ENCODE measurements at places on chromosomes 13 and 19.

- DNase-seq = no peak
Observed at GRCh38 chr13:79281339-79281747, 124.7 kb downstream of the RBM26 start.

DNA sequence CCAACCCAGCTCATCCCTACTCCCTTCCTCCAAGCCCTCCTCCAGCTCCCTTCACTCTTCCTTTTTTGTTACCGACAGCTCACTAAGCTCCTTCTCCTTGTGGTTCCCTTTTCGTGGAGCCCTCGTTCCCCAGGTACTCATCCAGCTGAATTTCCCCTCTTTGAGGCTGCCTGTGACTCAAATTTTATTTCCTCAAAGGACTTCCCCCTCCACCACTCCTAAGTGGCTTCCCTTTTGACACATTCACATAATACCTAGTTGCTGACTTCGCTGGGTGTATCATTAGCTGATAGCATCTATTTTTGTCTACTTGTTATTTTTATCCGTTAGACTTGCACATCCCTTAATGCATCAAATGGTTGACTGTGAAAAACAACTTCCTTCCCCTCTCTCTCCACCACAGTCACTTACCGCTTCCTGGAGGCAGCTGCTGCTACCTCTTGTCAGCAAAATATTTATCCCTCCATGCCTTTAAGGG is 14.5 kb downstream of the FFAR2 start:
- DNase-seq = no peak

GRCh38 chr19:39284032-39284431 is 12.2 kb upstream of the IFNL1 start:
- DNase-seq = no peak

GRCh38 chr13:36875431-36875830 is 44.6 kb downstream of the SMAD9 start:
- DNase-seq = no peak

- no peak for DNase-seq
Observed at GRCh38 chr13:106117035-106117434, 418.4 kb downstream of the EFNB2 start.

- no peak for DNase-seq
Observed at GRCh38 chr13:31224174-31224669, 24.4 kb downstream of the B3GLCT start.

DNA sequence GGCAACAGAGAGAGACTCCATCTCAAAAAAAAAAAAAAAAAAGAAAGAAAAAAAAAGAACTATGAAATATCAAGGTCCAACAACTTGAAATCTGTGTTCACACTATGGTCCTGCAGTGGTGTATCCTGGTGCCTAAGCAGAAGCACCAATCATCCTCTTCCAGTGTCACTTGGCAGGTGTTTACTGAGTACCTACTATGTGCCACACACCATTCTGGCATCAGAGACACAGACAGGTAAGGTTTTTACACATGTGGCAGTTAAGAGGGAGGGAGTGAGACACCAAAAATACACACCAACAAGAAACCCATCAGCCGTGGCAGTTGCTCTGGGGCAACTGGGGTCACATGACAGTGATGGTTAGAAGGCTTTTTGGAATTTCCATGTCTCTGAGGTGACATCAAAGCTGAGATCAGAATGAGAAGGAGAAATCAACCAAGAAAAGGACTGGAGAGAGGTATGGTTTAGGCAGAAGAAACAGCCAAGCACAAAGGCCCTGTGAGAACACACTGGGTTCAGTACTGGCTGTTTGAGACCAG is 17.6 kb downstream of the PBX4 start:
- no peak for DNase-seq

- DNase-seq = no peak
Observed at GRCh38 chr19:5282901-5283300, 57.7 kb downstream of the PTPRS start.

- DNase-seq = no peak
Observed at GRCh38 chr13:100315522-100315921, 226.6 kb downstream of the PCCA start.

- no peak for DNase-seq
Observed at GRCh38 chr13:97431171-97431764, 2.7 kb upstream of the RAP2A start.

DNA sequence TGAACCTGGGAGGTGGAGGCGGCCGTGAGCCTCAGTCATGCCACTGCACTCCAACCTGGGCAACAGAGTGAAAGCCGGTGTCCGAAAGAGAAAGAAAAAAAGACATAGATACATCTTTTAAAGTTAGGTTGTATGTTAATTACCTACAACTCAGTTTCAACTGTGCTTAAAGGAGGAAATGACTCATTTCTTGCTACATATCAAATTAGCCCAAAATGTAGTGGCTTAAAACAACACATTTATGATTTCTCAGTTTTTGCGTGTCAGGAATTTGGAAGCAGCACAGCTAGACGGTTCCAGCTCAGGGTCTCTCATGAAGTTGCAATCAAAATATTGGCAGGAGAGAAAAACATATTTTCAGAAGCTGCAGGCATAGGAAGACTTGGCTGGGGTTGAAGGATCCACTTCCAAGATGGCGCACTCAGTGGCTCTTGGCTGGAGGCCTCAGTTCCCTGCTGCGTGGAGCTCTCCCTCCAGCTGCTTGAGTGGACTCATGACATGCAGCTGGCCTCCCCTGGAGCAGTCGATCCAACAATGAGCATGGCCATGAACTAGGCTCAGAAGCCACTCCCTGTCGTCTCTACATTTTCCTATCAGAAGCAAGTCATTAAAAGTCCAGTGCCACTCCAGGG is 7.1 kb downstream of the LDLR start:
- no peak for DNase-seq

DNA sequence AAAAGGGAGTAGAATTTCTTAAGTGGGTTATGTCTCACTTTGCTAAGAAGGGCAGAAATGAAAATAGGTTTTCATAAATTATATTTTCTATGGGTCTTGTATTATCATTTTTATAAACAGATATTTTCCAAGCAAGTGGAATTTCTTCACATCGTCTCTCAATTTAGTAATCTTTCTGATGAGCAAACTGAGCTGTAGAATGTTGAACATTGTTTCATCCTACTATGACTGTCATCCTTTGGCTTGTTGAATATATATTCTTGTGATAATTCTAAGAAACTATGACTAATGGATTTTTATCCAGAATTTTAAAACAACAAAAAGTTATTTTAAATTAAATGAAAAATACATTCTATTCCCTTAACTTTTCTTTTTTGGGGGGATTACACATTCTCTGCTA is 313.8 kb downstream of the ENOX1 start:
- no peak for DNase-seq

DNA sequence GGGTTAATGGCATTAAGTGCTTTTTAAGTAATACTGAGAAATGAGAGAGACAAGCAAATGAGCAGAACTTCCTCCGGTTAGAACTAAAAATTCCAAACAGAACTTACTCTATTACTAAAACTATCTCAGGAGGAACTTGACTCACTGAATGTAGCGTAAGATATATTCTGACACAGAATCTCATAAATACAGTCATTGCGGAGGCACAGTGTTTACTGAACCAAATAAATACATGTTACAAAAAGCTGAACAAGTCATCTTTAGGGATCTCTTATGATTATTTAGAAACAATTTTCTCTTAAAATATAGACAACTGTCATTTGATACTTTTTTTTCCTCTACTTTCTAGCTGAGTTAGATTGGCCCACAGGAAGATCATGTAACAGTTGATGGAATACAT is 283.1 kb downstream of the KLF12 start:
- DNase-seq = no peak

- DNase-seq = peak; percentile 34
Observed at GRCh38 chr19:37691881-37692504, 27.6 kb downstream of the ZNF607 start.

GRCh38 chr19:52660981-52661380 is 22.8 kb upstream of the ZNF83 start:
- no peak for DNase-seq

- DNase-seq = no peak
Observed at GRCh38 chr13:51065372-51066090, 45.5 kb downstream of the C13orf42 start.

DNA sequence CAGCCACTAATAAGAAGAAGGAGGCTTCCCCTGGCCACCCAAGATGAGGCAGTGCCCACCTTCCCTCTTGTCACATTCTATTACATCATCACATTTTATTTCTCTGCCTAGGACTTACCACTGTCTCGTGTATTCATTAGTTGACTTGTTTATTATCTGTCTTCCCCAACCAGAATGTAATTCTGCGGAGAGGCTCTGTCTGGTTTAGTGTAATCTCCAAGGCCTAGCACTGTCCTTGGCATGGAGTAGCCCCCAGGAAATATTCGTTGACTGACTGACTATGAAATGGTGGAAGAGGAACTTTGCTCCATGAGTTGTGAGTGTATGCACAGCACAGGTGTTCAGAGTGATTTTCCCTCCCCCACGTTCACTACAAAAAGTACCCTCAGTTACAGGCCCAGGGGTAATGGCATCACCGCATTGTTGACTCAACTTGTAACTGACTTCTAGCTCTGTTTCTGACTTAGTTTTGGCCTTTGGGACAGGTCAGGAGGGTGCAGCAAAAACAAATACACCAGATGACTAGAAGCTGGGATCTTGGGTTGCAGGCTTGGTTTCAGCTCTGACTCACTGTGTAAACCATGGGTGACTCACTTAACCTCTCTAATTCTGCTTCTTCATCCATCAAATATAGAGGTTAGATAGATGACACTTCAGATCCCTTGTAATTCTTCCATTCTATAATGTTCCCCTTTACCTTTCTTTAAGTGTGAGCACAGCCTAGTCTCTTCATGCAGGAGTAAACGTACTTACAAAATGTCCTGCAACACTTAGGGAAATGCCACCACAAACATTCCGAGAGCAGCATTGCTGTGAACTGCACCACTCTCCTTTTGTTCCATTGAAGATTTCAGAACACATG is 229.7 kb downstream of the KCNRG start:
- no peak for DNase-seq

DNA sequence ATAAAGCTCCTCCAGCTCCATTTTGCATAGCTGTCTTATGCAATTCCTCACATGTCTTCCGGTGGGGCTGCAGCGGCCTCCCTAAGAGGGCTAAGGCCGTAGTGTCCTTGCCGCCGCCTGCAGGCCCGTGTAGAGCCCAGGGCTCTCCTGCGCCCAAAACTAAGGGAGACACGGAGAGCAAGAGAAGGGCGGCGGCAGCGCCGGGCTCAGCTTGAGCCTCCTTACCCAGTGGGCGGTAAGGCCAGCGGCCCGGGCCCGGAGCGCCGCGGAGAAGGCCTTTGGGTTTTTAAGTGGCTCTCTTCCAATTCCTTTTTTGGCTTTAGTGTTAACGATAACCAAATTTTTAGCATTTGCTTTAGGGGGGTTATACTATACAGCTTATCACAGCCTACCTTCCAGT is 30.1 kb downstream of the ZNF677 start:
- DNase-seq = no peak

- DNase-seq = no peak
Observed at GRCh38 chr19:24060687-24061356, 26.2 kb upstream of the ZNF254 start.

GRCh38 chr13:26541041-26541440 is 16.4 kb upstream of the WASF3 start:
- no peak for DNase-seq

GRCh38 chr13:84399320-84400085 is 517.2 kb upstream of the SLITRK1 start:
- DNase-seq = no peak

- no peak for DNase-seq
Observed at GRCh38 chr19:7789447-7789846, 26.4 kb downstream of the CLEC4M start.

DNA sequence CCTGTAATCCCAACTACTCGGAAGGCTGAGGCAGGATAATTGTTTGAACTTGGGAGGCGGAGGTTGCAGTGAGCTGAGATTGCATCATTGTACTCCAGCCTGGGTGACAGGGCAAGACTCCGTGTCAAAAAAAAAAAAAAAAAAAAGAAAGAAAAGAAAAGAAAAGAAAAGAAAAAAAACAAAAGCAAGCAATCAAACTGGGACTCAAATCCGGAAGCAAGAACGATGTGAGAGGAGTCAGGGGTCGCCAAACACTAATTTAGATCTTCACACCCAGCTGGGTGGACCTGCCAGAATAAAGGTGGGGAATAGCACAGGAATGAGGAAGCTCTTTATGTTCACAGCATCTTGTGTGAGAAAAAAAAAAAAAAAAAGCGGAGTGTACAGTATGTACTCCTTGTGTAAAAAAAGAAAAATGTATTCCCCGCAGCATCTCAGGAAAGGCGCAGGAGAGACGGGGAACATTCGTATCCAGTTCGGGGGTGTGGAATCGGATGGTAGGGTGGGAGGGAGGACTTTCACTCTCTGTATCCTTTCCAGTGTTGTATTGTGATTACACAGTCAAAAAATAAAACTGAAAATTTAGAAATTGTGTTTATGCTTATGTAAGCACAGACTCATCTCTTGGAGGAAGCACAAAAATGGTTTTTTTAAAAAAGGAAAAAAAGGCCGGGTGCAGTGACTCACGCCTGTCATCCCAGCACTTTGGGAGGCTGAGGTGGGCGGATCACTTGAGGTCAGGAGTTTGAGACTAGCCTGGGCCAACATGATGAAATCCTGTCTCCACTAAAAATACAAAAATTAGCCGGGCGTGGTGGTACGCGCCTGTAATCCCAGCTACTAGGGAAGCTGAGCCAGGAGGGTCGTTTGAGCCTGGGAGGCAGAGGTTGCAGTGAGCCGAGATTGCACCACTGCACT is 7.6 kb downstream of the DNAJB1 start:
- DNase-seq = no peak

GRCh38 chr19:18259893-18260292 is 14.4 kb downstream of the IQCN start:
- no peak for DNase-seq

DNA sequence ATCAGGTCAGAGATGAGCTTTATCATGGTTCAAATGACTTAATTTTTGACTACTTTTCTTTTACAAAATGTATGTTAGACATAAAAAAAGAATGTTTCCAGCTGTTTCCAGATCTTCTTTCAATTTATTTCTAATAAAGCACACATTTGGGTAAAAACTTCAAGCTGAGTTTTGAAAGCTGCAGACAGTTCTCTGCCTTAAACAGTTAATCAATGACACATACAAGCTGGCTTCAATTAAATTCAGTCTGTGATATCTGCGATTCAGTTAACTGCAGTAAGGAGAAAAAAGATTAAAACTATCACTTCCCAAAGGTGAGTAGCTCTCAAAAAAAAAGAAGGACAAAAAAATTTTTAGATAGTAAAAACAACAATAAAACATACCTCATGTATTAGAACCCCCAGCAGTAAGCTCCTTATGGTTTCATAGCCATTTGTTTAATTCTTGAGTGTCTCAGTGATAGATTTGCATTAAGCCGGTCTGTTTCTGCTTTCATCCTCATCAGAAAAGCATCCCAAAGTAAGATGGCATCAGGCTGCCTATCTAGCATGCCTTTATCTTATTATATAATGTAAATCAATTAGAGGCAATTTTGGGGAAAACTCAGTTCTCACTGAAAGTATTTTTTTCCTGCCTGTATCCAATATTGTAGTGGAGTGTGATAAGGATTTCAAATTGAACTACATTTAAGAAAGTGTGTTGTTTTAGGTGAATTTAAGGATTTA is 81.8 kb upstream of the STARD13 start:
- DNase-seq = no peak
